ENCODE measurements at places on chromosomes 4 and X.

DNA sequence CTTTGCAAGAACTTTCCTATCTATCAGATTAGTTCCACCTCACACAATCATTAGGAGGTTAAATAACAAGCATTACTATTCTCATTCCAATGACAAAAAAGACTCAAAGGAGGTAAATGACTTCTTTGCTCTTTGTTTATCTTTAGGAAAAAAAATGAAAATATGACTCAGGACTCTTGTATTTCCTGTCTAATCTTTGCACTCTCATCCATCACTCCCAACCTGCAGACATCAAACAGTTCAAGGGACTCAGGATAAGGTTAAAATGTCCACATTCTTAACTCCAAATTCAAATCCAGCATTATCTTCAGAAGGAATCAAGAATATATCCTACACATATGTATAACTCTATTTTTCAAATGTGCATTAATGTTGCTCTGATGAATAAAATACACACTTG lies 139.6 kb downstream of the UNC5C start:
- no peak for DNase-seq

DNA sequence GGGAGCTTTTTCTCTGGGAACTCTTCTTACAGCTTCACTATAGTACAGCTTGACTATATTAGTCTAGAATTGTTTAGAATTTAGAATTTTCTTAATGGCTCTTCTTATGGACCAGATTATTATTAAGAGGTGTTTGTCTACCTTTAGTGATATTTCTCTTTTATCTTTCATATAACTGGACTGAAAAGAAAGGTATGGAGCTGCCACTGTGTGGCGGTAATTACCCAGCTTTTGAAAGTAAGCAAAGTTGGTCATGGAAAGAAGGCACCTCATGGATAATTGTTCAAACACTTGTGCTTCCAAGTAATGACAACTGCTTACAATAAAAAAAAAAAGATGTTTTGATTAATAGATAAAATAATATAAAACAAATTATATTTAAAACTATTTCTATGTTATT lies 1112.5 kb downstream of the TECRL start:
- DNase-seq: no peak

- no peak for DNase-seq
Measured at GRCh38 chrX:123626962-123627361, 105.9 kb downstream of the THOC2 start.

- DNase-seq: no peak
Measured at GRCh38 chrX:9475984-9476383, 11.1 kb downstream of the TBL1X start.

DNA sequence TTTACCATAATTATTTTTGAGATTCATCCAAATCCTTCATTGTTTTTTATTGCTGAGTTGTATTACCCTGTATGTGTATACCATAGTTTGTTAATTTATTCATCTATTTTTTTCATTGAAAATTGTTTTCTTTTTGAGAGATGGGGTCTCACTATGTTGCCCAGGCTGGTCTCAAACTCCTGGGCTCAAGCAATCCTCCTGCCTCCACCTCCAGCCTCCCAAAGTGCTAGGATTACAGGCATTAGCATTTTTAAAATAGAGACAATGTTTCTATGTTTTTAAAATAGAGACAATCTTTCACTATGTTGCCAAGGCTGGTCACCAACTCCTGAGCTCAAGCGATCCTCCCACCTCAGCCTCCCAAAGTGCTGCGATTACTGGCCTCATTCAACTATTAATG lies 1.6 kb upstream of the MAGIX start:
- DNase-seq: no peak

DNA sequence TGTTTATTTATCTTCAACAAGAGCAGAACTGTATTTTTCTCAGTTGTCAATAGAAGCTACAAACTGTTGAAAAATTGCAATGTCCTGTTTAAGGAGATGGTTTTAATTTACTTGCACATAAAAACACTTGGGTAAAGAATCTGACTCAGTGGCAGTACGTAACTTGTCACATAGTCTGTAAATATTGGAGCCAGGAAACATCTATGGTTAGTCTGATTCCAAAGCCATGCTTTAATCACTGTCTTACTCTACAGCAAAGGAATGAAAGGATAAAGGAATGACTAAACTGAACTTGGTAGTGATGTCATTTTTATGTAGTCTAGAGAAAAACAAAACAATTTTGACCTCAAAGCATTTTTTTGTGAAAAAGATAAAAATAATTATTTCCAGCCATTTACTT lies 537.2 kb downstream of the STIM2 start:
- DNase-seq: no peak

DNA sequence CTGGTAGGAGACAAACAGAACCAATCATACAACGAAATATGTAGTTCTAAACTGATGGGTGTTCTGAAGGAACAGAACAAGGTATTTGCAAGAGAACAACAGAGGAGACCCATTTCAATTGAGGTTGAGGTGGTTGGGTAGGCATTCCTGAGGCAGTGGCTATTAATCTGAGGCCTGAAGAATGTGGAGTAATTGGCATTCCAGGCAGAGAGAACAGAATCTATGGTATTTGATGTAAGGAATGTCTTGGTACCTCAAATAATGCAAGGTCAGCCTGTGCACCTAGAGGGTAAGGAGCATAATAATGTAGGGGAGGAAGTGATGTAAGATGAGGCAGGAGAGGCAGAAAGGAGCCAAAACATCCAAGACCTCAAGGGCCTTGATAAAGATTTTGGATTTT lies 109.5 kb upstream of the TEX13C start:
- DNase-seq: no peak

DNA sequence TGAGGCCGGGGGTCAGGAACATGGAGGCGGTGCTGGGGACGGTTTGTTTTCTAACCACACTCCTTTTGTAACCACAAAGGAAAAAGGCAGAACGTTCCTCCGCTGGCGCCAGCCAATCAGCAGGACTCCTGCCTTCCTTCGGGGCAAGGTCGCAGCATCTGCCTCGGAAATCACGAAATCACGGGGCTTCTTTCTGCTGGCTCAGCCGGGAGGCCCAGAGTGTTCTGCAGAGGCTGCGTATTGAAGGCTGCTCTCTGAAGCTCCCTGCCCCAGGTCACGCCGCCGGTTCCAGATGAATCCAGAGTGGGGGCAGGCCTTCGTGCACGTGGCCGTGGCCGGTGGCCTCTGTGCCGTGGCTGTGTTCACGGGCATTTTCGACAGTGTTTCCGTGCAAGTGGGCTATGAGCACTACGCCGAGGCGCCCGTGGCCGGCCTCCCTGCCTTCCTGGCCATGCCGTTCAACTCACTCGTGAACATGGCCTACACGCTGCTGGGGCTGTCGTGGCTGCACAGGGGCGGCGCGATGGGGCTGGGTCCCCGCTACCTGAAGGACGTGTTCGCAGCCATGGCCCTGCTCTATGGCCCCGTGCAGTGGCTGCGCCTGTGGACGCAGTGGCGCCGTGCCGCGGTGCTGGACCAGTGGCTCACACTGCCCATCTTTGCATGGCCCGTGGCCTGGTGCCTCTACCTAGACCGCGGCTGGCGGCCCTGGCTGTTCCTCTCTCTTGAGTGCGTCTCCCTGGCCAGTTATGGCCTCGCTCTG lies 9.4 kb downstream of the TMEM187 start:
- peak; percentile 89 for DNase-seq

DNA sequence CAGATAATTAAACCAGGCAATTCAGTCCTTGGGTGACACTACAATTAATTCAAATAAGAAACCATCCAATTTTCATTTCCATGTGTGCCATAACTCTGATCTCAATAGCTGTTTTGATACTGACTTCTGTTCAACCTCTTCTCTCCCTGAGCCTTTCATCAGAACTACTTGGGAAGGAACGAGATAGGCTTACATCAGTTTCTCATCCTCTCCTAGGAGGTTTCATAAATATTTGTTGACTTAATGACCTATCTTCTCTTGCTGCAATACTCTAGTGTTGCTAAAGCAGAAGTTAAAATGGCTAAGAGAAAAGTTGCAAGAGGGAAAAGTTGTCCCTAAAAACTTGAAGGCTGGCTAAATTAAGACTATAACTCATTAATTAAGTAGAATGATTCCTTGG lies 41.8 kb downstream of the PRKG2 start:
- DNase-seq: no peak

- no peak for DNase-seq
Measured at GRCh38 chr4:58679051-58679450, 1568.9 kb upstream of the IGFBP7 start.

DNA sequence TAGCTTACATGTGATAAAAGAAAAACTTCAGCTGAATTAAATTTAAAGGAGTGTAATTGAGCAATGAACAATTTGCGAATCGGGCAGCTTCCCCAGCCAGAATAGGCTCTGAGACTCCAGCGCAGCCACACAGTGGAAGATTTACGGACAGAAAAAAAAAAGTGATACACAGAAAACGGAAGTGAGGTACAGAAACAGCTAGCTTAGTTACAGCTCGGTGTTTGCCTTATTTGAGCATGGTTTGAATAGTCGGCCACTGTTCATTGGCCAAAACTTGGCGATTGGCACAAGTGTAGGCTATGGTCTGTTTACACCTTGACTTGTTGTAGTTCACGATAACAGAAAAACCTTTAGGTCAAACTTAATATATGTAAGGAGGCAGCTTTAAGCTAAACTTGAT lies 16.7 kb upstream of the SUPT20HL1 start:
- peak; percentile 36 for DNase-seq

DNA sequence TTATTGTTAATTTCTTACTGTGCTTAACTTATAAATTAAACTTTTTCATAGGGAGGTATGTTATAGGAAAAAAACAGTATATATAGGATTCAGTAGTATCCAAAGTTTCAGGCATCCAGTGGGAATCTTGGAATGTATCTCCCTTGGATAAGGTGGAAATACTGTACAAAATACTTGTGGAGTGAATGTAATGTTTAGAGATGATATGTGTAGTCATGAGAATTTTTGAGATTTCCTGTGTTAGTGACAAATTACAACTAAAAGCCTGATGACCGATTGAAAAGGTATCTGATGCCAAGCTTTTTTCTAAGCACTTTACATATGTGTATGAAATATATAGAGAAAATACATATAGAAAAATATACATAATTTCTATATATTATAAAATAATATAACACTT lies 69.2 kb downstream of the STK32B start:
- DNase-seq: no peak

- DNase-seq: no peak
Measured at GRCh38 chr4:169064296-169064695, 54.2 kb upstream of the CBR4 start.

DNA sequence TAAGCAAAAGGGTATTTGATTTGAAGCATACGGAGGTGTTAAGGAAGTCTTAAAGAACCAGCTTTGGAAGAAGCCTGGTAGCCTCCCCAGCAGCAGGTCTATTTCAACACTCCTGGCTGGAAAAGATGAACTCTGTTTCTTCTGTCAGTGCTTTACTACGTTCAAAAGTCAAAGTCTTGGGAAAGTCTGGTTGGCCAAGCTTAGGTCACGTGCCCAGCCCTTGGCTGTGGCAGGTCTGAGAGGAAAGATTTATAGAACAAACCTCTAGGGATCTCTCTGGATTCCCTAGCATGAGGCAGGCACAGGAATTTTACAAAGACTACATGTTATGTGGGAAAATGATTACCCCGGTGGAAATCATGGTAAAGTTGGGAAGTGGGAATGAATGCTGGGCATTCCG lies 8.6 kb upstream of the ARHGAP10 start:
- DNase-seq: no peak

GRCh38 chrX:48474127-48474526 lies 1.9 kb upstream of the FTSJ1 start:
- peak; percentile 40 for DNase-seq

- no peak for DNase-seq
Measured at GRCh38 chrX:1725472-1725871, 110.6 kb downstream of the ASMT start.

DNA sequence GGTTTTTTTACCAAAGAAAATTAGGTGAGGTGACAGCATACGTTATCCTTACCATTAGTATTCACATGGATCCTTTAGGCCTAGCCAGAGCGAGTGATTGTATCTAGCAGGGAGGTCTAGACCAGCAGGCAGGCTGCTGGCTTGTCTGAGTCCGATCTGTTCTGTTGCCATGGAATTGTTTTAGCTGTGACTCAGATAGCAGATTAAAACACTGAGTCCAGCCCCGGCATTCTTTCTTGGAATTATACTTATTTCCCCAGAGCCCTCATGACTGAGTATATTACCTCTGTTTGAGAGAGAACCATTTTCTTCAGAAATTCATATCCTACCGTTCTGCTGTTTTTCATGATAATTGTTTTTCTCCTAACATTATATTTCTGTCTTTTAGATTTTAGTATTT lies 37.4 kb downstream of the OCRL start:
- DNase-seq: no peak

DNA sequence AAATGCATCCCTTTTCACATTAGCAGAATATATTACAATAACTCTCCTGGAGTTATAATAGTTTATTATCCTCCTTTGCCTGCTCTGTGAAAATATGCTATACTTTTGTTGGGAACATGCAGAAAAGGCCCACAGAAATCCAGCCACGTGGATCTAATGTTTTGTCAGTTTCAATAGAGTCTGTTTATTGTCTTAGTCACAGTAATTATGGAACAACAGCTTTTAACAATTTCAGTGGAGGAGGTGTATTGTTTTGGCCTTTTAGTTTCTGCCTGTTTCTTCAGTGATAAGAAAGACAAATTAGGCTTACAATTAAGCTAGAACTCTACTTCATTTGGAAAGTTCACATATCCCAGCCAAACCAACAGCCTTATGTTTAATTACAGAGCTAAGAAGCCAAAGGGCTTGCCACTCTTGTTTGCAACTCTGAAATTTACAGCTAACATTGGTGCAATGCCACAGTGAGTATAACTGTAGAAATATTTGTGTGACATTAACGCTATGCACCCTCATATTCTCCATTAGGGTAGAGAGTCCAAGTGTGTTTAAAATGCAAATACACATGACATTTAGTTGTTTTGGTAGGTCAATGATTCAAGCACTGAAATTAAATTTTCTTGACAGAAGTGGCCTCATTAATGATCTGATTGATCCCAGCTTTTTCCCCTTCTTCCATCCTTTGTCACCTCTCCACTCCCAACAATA lies 175.8 kb downstream of the USP46 start:
- DNase-seq: no peak

- no peak for DNase-seq
Measured at GRCh38 chr4:40173470-40173875, 23.4 kb upstream of the RHOH start.

DNA sequence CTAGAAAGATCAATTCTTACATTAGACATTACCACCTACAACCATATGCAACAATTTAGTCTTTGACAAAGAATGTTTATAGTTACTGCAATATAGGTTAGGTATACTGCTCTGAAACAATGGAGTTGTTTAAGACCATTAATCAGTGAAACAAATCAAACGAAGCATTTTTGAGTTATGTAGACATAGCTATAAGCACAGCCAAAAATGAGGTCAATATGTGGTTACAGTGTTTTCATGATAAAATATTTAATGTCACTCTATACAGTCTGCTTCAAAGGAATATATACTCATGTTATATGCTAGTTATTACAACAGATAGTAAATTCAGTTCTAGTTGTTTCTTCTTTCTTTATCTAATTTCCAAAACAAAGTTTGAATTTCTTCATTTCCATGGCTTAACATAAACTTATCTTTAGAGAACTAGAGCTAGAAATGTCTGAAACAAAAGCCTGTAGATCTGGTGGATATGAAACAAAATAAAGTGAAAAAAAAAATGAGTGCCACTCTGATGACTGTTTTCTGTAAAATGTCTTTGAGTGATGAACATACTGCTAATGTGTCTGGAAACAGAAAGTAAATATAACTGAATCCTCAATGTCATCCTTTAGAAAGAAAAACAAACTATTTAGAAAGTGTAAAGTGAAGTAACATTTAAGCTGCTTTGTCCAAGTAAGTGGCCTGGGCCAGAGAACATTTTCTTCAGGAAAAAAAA lies 809.0 kb downstream of the FAT4 start:
- no peak for DNase-seq

Data from MV-4-11 (cell line).